Activated naive CD8-positive, alpha-beta T cell treated with anti-CD3 and anti-CD28 coated beads, Interleukin-2, amount 50 U/mL, for 16 hours (primary cell): ENCODE measurements at places on chromosomes 7 and 10.

GRCh38 chr7:26841003-26841739, 23.2 kb downstream of the SKAP2 start:
- no peak for DNase-seq

GRCh38 chr7:94656925-94657731, 1.2 kb upstream of the SGCE start:
- DNase-seq = no peak

- no peak for DNase-seq
Observed at GRCh38 chr7:50155755-50156154, 62.7 kb upstream of the ZPBP start.

DNA sequence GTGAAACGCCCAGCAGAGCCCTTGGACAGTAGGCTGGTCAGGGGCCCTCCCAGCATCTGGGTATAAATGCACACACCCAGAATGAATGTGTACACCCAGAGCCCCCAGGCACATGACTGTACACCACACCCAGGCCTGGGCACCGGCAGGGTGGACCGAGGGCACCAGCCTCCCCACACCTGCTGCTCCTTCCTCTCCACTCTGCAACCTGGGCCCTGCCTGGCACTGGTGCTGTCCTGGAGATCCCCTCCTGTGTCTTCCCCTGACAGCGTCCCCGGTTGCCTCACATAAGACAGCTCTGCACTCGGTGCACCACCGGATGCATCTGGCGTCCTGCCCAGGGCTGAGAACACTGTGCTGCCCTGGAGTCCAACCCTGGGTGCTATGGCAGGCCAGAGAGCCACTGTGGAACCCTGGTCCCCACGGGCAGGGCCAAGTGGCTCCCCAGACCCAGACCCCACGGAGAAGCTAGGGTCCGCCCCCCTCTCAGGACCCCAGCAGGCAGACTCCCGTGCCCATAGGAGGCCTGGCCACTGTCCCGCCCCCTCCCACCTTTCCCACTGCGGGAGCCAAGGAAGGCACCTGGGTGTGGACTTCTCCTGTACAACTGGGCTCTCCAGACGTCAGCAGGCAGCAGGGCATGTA, 6.6 kb downstream of the RASGEF1A start:
- DNase-seq = no peak

DNA sequence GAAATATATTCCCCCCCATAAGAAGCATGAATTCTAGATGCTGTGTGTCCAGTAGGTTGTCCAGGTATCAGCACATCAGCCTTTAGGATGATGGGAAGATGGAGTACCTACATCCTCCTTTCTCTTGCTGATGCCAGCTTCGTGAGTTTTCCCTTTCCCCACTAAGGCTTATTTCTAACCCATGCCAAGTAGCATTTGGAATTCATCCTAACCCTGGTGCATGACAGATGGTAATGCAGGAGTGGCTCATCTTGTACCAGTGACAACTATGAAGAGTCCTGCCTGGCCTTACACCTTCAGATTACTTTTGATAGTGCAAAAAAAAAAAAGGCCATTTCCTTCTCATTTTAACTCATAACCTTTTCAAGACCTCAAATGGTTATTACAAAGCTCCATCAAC, 58.7 kb downstream of the ARHGAP21 start:
- no peak for DNase-seq

- no peak for DNase-seq
Observed at GRCh38 chr10:104577861-104578521, 63.1 kb upstream of the SORCS3 start.

- no peak for DNase-seq
Observed at GRCh38 chr10:86072413-86072812, 294.2 kb downstream of the GRID1 start.

GRCh38 chr7:156230576-156230975, 410.0 kb upstream of the RNF32 start:
- DNase-seq = no peak

DNA sequence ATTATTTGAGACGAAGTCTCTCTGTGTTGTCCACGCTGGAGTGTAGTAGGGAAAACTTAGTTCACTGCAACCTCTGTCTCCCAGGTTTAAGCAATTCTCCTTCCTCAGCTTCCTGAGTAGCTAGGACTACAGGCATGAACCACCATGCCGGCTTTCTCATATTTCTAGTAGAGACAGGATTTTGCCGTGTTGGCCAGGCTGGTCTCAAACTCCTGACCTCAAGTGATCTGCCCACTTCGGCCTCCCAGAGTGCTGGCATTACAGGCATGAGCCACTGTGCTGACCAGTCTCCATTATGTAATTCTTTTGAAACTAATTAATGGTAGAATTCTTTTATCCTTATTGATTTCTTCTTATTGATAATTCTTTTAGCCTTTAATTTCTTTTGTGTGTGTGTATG, 32.5 kb downstream of the PCLO start:
- no peak for DNase-seq

GRCh38 chr7:132077971-132078685, 498.1 kb downstream of the PLXNA4 start:
- DNase-seq = no peak

GRCh38 chr10:36097696-36098095, 455.6 kb upstream of the FZD8 start:
- DNase-seq = no peak

GRCh38 chr7:40882071-40882658, 747.4 kb downstream of the SUGCT start:
- DNase-seq = no peak

DNA sequence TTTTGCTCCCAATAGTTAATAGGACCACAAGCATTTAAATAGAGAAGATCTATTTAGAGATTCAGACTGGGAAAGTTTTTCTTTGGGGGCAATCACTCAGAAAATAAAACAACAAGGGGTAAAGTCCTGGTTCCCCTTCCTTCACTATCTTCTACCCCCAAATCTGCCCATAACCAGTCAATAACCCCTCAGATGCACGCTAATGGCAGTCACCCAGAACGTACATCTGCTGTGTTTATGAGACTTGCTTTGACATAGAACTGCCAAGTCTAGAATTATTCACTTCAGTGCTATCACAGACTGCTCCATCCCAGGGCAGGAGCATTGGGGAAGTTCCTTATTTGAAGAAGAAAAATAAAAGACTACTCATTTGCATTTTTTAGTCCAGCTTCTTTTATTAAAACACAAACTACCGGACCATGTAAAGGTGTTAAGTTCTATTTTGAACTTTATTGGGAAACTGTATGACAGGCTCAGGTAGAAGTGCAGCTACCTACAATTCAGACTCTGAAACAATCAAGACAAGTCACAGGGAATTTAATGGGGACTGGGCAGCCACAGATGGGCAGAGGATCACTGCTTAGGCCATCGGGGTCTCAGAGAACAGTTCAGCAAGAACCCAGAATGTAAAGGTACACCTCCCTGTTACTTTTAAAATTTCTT, 38.4 kb downstream of the ANK3 start:
- no peak for DNase-seq

DNA sequence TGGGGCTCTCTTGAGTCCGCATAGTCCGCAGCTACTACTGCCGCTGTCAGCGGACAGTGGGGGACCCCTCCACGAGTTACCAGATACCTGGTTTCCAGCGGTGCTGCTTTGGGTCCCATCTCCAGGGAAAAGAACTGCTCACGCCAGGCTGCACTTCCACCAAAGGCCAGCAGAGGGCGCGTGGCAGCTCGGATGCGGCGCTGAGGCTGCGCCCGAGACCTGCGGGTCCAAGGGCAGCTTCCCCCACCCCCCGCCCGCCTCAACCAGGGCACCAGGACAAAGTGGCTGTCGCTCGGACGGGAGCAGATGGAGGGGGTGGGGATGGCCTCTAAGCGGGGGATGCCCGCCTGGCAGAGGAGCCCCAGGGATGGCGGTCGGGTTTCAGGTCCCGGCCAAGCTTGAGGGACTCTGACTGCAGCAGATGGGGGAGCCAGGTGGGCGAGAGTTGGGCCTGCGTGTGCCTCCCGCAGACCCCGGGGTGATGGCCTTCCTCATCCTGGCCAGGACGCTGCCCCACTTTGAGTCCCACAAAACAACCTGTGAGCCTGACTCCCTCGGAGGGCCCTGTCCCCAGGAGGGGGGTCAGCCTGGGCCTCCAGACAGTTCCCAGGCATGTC, 23.8 kb upstream of the ZNF735 start:
- no peak for DNase-seq

GRCh38 chr7:33903791-33904680, 1.3 kb upstream of the BMPER start:
- DNase-seq = no peak

DNA sequence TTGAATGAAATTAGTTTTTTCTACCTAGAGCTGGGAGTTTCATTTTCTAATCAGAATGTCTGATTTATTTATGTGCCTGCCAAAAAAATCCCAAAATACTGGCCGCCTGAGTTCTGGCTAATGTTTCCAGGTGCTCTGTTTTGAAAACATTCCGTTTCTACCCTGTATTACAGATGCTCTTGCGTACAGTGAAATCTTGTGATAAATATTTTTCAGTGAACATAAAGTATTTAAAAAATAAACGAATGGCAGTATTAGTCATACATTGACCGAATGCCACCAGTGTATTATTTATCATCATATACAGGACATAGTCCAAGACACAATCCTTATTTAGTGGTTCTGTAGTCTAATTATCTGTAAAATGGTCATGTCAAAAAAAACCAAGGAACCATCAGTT, 102.8 kb downstream of the KAT6B start:
- DNase-seq = no peak
